Naive thymus-derived CD4-positive, alpha-beta T cell (primary cell): ENCODE measurements at places on chromosomes 6 and 20.

GRCh38 chr6:82458147-82458546 lies 94.5 kb downstream of the TPBG start:
- DNase-seq = no peak
- no peak overlapping the region for H3K4me3 ChIP-seq
- peaks cover 4% of the 10 kb centered on the region for H3K27me3 ChIP-seq

GRCh38 chr6:163185744-163186143 lies 228.8 kb upstream of the QKI start:
- no peaks in the 10 kb centered on the region for H3K36me3 ChIP-seq
- no peaks in the 10 kb centered on the region for H3K4me1 ChIP-seq
- H3K27ac ChIP-seq = no peak overlapping the region
- no peaks in the 10 kb centered on the region for H3K27me3 ChIP-seq

DNA sequence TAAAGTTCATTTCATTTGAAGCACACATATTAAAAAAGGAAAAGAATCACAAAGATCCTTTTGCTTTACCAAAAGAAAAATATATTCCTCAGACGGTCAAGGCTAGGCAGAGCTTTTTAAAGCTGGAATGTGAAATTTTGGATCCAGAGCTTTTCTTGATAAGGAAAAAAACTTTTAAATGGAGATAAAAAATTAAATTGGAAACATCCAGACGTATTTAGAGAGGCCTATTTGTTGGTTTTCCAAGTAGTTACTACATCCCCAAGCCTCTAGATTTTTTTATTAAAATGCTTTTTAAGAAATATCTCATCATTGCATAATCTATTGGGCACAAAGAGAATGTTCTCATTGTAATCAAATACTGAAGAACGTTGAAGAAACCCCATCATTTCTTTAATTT lies 385.7 kb upstream of the CITED2 start:
- H3K36me3 ChIP-seq = no peaks in the 10 kb centered on the region
- H3K4me3 ChIP-seq = no peak overlapping the region
- no peaks in the 10 kb centered on the region for H3K4me1 ChIP-seq

GRCh38 chr20:45010399-45010828 lies 44.1 kb downstream of the STK4 start:
- peak overlapping the region; percentile 32 for H3K27ac ChIP-seq
- H3K27me3 ChIP-seq = no peaks in the 10 kb centered on the region
- H3K4me3 ChIP-seq = no peak overlapping the region
- peaks cover 12% of the 10 kb centered on the region for H3K36me3 ChIP-seq
- no peak for DNase-seq

GRCh38 chr20:63748070-63748933 lies 8.7 kb downstream of the SLC2A4RG start:
- peaks cover 13% of the 10 kb centered on the region for H3K4me1 ChIP-seq
- no peaks in the 10 kb centered on the region for H3K27me3 ChIP-seq
- no peak overlapping the region for H3K27ac ChIP-seq
- no peak overlapping the region for H3K4me3 ChIP-seq

DNA sequence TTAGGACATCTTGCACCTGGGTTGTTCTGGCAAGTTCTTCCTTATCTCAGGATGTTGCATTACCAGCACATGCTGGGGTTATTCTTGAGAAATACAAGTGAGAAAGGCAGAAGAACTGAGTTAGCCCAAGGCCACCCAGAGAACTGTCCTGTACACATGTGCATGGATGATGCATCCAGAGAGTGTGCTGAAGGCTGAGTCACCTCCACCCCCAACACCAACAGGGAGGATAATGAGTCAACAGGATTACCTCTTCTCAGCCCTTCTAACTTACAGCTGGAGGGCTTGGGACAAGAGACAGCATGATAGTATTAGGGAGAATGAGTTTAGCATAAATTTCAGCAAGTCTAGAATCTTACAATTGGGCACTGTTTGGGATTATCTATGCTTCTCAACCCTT lies 8.5 kb downstream of the SCGN start:
- H3K27ac ChIP-seq = no peak overlapping the region
- no peaks in the 10 kb centered on the region for H3K4me1 ChIP-seq
- H3K36me3 ChIP-seq = no peaks in the 10 kb centered on the region
- no peaks in the 10 kb centered on the region for H3K27me3 ChIP-seq
- no peak overlapping the region for H3K4me3 ChIP-seq
- DNase-seq = no peak

GRCh38 chr6:29624520-29624961 lies 8.4 kb downstream of the GABBR1 start:
- DNase-seq = no peak
- no peaks in the 10 kb centered on the region for H3K27me3 ChIP-seq
- H3K4me1 ChIP-seq = peaks cover 7% of the 10 kb centered on the region
- H3K27ac ChIP-seq = no peak overlapping the region

DNA sequence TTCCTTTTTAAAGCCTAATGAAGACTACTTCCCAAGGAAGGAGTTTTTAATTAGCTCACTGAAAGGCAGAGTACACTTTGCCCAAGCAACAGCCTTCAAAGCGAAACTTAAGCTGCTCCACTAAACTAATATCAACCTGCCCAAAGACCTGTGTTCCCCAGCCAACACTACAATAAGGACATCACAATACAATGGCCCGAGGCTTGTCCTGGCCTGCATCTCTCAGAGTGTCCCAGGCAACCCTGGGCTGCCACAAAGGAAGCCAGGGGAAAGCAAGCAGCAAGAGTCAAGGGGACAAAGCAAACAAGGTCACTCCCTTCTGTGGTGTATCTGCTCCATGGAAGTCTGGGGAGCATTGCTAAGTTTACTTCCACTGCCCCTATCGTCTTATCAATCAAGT lies 52.3 kb downstream of the PIGU start:
- no peak overlapping the region for H3K4me3 ChIP-seq
- H3K27ac ChIP-seq = no peak overlapping the region
- no peak for DNase-seq
- no peaks in the 10 kb centered on the region for H3K4me1 ChIP-seq

DNA sequence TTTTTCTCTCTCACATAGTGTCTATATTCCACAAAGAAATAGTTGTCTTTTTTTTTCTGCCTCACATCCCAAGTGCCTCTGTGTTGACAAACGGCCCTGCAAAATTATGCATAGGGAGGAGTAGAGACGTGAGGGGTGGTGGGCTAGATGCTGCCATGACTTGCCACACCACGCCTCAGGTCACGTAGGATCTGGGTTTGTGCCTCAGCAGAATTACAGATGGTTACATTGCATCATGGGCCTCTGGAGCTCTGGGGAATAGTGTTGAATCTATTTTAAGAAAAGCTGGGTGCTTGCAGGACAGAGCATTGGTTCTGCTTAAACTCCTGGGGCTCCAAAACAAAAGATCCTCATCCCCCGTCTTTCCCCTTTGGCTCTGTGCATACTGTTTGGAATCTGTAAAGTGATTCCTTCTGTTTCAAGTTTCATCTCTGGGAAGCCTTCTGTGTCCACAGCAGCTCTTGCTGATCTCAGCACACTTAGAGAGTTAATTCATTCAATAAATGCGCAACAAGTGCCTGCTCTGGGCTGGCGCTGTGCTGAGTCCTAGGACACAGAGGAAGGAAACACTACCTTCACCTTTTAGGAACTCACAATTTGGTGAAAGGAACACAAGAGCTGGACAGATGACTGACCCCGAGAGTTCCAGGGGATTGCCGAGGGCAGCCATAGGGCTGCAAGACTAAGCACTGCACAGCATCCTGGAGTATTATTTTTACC lies 2.4 kb downstream of the FANCE start:
- no peak overlapping the region for H3K27ac ChIP-seq
- no peak for DNase-seq
- no peaks in the 10 kb centered on the region for H3K27me3 ChIP-seq
- no peak overlapping the region for H3K4me3 ChIP-seq
- H3K4me1 ChIP-seq = peaks cover 8% of the 10 kb centered on the region

DNA sequence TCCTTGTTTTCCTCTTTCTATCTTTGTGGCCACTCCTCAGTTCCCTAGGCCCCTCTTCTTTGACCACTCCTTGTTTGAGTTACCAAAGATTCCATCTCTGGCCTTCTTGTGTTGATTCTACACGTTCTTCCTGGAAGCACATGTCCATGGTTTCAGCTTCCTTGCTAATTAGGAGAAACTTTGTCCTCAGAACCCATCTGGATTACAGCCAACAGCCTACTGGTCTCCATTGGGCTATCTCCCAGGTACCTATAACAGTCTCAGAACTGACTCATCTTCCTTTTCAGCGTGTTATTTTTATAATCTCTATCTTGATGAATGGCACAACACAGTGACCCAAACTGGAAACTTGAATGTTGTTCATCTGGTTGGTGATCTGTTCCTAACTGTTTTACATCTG lies 17.5 kb downstream of the PTPRA start:
- peaks cover 3% of the 10 kb centered on the region for H3K4me1 ChIP-seq
- H3K27me3 ChIP-seq = no peaks in the 10 kb centered on the region
- DNase-seq = no peak
- H3K36me3 ChIP-seq = no peaks in the 10 kb centered on the region
- H3K4me3 ChIP-seq = no peak overlapping the region
- no peak overlapping the region for H3K27ac ChIP-seq

- no peak overlapping the region for H3K4me3 ChIP-seq
- no peak overlapping the region for H3K27ac ChIP-seq
- H3K4me1 ChIP-seq = no peaks in the 10 kb centered on the region
- peak; percentile 51 for DNase-seq
- no peaks in the 10 kb centered on the region for H3K36me3 ChIP-seq
These were observed 35.0 kb upstream of the DSN1 start for GRCh38 chr20:36808317-36809257.

- no peak for DNase-seq
- no peaks in the 10 kb centered on the region for H3K36me3 ChIP-seq
- H3K27ac ChIP-seq = no peak overlapping the region
- no peak overlapping the region for H3K4me3 ChIP-seq
These were observed 535.1 kb downstream of the UTRN start for GRCh38 chr6:144820270-144820669.

GRCh38 chr20:14142171-14142570 lies 146.9 kb downstream of the MACROD2 start:
- no peak overlapping the region for H3K27ac ChIP-seq
- no peak overlapping the region for H3K4me3 ChIP-seq
- no peak for DNase-seq

- DNase-seq = no peak
- no peak overlapping the region for H3K4me3 ChIP-seq
- H3K27me3 ChIP-seq = no peaks in the 10 kb centered on the region
- no peaks in the 10 kb centered on the region for H3K36me3 ChIP-seq
- H3K27ac ChIP-seq = no peak overlapping the region
- H3K4me1 ChIP-seq = no peaks in the 10 kb centered on the region
These were observed 9.1 kb upstream of the PBOV1 start for GRCh38 chr6:138227316-138227781.

DNA sequence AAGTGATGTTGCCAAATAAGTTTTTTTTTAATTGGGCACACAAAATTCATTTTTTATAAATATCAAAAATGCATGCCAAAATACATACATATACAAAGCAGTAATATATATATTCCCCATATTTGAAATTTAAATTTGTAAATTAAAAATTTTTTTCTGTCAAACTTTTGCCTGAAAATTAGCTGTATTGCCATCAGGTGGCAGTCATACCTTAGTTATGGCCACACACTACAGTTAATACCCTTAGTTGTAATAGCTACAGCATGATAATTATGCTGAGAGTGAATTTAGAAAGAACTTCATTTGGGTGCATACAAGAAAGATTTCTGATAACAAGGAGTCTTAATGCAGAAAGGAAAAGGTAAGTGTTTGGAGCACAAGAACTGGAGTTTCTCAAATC lies 46.2 kb upstream of the SDHAF4 start:
- H3K27me3 ChIP-seq = no peaks in the 10 kb centered on the region
- no peaks in the 10 kb centered on the region for H3K4me1 ChIP-seq
- DNase-seq = no peak
- no peak overlapping the region for H3K27ac ChIP-seq
- no peak overlapping the region for H3K4me3 ChIP-seq
- H3K36me3 ChIP-seq = no peaks in the 10 kb centered on the region

DNA sequence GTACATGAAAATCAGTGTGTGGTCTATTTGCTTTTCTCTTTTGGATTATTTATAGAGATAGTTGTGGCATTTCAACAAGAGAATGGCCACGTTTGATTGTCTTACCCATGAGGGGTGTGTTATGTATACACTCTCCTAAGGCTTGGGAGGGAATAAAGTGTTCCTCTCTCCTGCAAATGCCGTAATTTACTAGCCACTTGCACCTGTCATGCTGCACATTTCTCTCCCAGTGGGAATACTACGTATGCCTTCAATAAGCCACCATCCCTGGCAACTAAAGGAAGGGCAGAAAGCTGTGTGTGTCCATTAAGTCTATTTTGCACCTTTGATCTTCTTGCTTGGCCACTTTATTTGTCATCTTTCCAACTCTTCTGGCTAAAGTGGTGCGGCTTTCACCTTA lies 541.2 kb downstream of the QKI start:
- no peak overlapping the region for H3K4me3 ChIP-seq
- no peak overlapping the region for H3K27ac ChIP-seq
- no peaks in the 10 kb centered on the region for H3K4me1 ChIP-seq
- DNase-seq = no peak
- no peaks in the 10 kb centered on the region for H3K36me3 ChIP-seq

DNA sequence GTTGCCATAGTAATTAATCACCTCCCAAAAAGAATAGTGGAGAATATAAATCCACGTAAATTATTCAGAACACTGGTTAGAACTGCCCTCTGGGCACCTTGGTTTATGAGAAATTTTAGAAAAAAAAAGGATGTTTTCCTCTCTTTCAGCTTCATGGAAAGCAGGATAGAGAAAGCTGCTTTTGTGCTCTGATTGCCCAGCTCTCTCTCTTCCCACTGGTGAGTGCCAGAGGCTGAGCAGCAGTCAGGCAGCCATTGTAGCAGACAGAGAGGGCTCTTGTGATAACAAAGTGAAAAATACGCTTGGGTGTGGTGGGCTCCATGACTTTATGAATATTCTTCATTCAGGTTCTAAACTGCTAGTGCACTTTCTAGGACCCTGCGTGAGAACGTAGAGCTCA lies 26.4 kb downstream of the SLC35F1 start:
- H3K27ac ChIP-seq = no peak overlapping the region
- DNase-seq = no peak
- H3K4me1 ChIP-seq = no peaks in the 10 kb centered on the region
- no peaks in the 10 kb centered on the region for H3K36me3 ChIP-seq

DNA sequence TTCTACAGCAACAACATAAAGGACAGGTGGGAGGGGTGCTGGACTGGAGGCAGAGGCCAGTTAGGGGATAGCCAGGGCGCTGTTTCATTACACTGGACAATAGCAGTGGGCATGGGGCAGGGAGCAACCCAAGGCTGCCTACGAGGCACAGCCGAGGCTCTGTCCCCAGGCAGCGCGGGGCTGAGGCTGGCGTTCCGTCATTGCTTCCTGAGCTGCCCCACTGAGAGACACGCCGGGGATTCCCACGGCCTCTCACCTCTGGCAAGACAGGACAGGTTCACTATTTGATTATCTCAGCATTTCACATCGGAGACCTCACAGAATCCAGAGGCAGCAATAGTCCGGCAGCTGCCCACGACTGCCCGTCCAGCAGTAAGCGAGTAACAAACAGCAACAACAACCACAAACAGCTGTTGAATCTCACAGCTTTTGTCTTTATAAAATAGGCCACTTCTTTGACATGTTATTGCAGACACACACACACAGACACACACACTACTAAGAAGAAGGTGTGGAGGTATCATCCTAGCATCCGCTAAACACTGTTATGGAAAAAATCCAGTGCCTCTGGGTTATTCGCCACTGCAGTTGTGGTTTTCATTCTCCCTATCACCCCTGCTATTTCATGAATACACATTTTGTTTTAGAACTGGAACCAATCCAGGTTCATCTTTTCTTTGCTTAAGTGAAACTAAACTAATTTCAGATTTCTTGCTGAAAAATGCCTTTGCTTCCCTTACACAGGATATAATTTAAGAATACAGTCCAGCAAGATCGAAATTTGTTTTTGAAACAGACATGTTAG lies 19.5 kb downstream of the KIF25 start:
- H3K27ac ChIP-seq = no peak overlapping the region
- no peak for DNase-seq
- no peaks in the 10 kb centered on the region for H3K4me1 ChIP-seq
- H3K4me3 ChIP-seq = no peak overlapping the region
- no peaks in the 10 kb centered on the region for H3K36me3 ChIP-seq
